ENCODE measurements at places on chromosomes 12 and 14. TPM values are rescaled to one million over a fixed set of nuclear protein-coding genes. Genes with fewer than 3 reads are reported as not detected.

The NR4A1 gene
- 863 TPM for total RNA-seq

The TBX3 gene
- total RNA-seq, result 16.5 TPM

The ACOT6 gene
- total RNA-seq, result not detected

The LGMN gene
- total RNA-seq, result 150 TPM

The ALDH1L2 gene
- total RNA-seq, result 21.1 TPM

The CISTR gene
- not detected for total RNA-seq

The AQP6 gene
- total RNA-seq, result not detected

The SLC39A5 gene
- 0.16 TPM for total RNA-seq

The PAN2 gene
- total RNA-seq, result 38.7 TPM

The SLC5A8 gene
- total RNA-seq, result not detected

DNA sequence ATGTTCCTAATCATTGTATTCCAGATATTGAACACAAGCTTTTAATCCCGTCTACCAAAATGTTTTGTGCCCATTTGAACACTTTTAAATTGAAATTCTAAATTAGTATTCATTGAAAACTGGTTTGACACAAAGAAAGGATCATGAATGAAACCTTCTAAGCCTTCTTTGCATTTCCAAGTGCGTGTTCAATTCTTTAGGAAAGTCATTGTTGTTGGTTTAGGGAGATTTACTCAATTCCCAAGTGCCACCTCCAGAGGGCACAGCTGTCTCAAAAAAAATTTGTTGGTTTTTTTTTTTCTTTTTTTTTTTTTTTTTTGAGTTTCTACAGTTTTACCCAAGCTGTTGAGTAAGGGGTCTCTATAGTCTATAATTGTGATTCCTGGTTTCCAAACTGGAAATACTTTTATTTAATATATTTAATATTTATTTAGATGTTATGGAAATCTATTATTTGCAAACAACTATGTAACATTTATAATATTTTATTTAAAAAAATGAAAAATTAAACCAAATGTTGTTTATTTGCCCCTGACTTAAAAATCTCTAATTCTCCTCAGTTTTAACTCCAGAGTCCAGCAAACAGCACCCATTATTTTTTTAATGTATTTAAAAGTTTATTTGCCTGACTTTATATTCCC is 79.9 kb downstream of the NEDD1 start:
- no peak for DNase-seq

- no peak for DNase-seq
These were observed 21.4 kb downstream of the KLRK1 start for GRCh38 chr12:10368206-10369171.

DNA sequence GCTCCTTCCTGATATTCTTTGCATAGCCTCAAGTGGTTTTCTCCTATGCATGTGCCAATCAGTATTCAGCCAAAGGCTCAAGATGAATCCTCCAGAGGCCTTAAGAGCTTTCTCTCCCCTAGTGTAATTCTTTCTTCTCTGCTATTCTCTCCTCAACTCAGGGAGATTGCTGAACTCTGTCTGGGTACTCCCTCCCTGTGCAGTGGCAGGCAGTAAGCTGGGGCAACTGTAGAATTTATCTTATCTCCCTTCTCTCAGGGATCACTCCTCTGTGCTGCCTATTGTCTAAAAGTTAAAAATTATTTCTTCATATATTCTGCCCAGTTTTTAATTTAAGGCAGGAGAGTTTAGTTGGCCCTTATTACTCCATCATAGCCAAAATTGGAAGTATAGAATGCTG is 28.5 kb upstream of the RTRAF start:
- no peak for DNase-seq

DNA sequence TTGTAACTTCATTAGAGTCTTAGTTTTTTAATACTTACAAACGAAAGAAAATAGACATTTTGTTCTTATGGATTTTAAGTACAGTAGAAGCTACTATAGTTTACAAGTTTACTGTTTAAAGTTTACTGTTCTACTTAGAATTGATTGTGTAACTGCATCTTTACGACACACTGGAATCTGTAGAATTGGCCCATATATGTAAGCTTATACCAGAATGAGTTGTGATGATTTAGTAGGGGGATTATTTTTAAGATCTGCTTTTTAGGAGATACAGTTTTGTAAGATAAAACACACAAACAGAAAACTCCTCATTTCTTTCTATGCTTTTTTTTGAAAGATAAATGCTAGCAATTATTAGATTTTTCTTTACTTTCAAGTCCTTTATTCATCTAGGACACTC is 30.2 kb upstream of the NAV3 start:
- DNase-seq, result no peak

GRCh38 chr12:79414252-79414651 is 276.5 kb downstream of the PAWR start:
- DNase-seq, result no peak

GRCh38 chr12:132197581-132198354 is 53.5 kb downstream of the NOC4L start:
- no peak for DNase-seq

GRCh38 chr12:38282886-38283285 is 33.7 kb upstream of the ALG10B start:
- DNase-seq, result no peak

DNA sequence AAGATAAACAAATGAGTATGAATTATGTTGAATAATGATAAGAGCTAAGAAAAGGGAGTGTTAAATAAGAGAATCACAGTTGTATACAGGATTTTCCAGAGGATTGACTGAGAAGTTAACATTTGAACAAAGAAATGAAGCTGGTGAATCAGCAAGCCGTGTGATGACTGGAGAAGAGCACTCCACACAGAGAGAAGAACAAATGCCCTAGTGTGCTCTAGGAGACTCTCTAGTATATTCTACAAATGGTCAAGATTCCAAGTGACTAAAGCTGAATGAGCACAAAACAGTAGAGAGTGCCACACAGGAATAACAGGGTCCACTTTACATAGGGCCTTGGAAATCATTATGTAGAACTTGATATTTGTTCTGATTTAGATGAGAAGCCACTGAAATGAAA is 587.1 kb upstream of the ATXN7L3B start:
- no peak for DNase-seq

- DNase-seq, result no peak
These were observed 106.2 kb downstream of the TMEM30B start for GRCh38 chr14:61174987-61175386.

DNA sequence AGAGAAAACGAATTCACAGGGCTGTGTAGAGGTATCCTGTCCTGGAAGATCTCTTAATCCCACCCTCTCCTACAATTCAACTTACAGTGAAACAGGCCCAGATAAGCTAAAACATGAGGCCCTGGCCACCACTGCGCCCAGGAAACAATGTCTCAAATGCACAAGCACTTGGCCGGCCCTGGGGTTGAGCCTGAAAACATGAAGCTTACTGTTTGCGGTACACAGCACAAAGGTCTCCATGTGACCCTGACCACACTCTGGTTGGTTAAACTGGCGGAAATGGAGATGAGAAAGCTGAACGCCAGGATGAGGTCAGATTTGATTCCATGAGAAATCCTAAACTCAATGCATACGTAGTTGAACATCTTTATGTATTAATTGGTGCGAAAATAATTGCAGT is 16.4 kb downstream of the WSB2 start:
- no peak for DNase-seq

DNA sequence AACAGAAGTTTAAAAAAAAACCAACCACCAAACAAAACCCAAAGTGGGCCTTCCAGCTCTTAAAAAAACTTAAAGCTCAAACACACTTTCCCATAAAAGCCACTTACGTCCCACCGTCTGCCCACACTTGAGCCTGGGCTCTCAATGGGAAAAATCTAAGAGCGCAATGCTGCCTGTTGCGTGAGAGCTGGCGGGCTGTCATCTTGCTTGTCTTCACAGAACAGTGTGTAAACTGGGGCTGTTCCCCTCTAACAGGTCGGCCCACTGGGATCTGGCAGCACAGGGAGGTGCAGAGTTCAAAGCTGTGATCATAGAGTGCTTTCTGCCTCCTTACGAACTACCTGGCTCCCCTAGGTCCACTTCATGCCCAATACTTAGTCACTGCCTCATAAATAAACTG is 80.0 kb downstream of the DICER1 start:
- DNase-seq, result no peak

- no peak for DNase-seq
These were observed 149.2 kb upstream of the SYT10 start for GRCh38 chr12:33588725-33589405.

DNA sequence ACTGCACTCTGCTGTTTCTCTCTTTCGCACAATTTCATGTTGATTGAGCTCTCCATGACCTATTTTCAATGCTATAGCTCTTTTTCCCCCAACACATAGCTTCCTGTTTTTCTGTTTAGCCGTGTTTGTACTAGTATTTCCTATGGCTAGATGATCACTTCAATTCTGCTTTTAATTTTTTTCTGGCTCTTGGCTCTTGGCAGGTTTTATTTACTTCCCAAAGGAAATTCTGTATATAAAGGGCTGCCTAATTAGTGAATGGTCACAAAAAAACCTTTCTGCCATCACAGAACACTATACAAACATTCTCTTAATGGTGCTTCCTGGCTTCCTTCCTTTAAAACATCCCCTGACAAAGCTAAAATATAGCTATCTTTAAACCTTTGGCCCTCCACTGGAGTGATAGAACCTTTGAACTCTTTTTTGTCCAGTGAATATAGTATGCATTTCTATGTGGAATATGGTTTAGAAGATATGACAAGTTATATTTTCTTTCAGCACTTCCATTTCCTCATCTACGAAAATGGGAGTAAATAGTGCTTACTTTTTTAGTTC is 88.2 kb downstream of the RASSF9 start:
- DNase-seq, result no peak

DNA sequence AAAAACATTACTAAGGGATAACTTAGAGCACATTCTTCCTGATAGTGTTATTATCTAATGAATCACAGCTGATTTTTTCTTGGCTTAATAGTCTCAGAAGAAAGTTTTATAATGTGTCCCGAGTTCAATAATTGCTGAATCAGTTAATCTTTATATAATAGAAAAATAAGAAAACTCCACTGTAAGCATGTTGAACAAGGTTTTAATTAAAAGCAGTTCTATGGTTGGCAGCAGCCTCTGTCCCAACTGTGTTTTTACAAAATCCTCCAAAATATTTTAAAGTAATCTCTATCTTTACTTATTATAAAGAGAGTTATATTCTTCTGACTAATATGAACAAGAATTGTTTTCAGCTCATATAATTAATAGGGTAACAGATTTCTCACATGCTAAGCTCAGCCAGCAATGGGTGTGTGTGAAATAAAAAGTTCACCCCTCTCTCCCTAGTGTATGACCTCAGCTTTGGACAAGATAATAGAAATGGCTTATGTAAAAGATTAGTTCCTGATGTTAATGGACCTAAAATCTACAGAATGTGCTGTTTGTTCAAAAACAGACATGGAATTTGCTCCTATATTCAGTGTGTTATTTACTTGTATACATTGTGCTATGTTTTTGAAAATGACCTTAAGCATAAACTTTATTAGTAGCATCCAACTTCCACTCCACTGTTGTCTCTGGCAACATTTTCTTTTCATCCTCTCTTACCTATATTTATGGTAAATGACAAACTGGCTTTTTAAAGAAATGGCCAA is 67.1 kb upstream of the DCN start:
- DNase-seq, result no peak

DNA sequence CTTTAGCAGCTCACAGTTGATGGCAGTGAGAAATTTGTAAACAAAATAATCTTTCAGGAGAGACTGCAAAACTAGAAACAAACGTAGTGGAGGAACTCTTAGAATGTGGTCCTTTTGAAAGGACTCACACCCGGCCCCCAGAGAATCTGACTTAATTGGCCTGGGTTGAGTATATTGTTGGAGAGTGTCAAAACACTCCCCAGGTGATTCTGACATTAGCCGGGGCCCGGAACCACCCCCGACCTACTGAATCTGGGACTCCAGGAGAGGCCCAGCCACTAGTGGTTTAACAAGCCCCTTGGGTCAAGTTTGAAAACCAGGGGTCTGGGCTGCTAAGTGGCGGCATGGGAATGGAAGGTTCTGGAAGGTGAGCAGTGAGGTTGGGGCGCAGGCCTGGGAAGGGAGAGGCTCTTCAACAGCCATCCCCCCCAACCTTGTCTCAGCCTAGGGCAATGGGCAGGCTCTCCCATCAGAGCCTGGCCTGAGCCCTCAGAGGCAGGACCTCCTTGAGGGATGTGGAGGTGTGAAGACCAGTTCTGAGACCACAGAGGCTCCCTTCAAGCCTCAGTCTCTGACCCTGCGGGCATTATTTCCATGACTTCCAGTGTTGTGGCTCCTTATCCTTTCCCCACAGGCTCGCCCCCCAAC is 1.1 kb upstream of the ELK3 start:
- no peak for DNase-seq

GRCh38 chr12:2402073-2402579 is 349.3 kb downstream of the CACNA1C start:
- peak; percentile 30 for DNase-seq

- DNase-seq, result no peak
These were observed 224.5 kb upstream of the FOXG1 start for GRCh38 chr14:28542040-28542439.
